ENCODE measurements at places on chromosomes 5 and 9.

- DNase-seq: no peak
These were observed 299.6 kb downstream of the FGF10 start for GRCh38 chr5:44089424-44090144.

GRCh38 chr9:89663614-89663970 is 58.8 kb downstream of the GADD45G start:
- no peak for DNase-seq

DNA sequence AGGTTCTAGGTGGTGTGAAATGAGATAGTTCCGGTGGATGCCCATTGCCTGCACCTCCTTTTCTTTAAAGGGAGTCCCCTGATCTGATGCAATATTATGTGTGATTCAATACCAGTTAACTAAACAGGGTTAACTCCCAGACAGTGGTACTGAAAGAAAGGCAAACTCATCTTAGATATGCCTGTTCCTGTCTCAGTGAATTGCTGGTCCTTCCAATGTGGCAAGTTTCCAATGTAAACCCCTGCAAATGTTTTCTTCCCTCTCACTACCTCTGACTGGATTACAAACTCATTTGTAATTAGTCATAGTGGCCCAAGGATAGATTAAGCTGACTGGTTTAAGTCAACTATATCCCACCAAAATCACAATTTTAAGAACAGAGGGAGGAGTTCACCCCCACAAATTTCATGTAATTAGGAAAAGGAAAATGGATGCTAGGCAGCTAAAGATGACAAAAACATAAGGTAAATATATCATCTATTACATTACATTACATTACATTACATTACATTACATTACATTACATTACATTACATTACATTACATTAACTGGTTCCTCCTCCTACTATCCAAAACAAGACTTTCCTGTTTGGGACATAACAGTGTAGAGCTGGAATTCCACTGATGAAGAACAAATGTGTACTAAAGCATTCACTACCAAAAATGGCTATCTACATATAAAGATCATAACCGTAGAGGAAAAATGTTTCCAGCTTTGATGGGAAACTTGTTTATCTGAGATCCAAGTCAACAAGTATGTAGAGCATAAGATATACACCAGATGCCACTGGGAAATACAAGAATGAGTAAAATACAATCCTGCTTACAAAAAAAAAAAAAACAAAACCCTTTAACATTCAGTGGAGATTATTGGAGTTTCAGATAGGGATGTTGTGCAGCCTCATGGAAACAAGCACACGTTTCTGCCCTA is 121.5 kb upstream of the SNX2 start:
- DNase-seq: no peak

DNA sequence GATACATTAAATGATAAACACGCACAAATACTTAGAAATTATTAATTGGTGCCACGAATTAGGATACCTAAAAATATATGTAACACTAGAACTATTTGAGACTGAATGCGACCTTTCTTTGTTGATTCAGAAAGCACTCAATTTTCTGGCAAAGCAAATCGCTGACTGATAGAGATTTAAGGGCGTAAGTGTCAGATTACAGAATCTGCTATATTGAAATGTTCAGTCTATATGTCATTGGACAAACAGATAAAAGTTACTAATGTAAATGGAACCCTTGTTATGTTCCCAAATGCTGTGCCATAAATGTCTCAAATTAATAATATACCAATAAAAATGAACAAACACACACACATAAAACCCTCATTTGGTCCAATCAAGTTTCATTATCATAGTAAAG is 137.9 kb downstream of the MPDZ start:
- no peak for DNase-seq

- DNase-seq: no peak
These were observed 3.3 kb downstream of the PRELID1 start for GRCh38 chr5:177306674-177307543.

- DNase-seq: no peak
These were observed 1.1 kb downstream of the PRR7 start for GRCh38 chr5:177447611-177448243.

GRCh38 chr5:74313896-74314295 is 326.6 kb downstream of the ENC1 start:
- no peak for DNase-seq

GRCh38 chr5:34526682-34527305 is 129.3 kb upstream of the RAI14 start:
- no peak for DNase-seq

GRCh38 chr5:180328296-180329137 is 24.6 kb downstream of the GFPT2 start:
- peak; percentile 8 for DNase-seq

DNA sequence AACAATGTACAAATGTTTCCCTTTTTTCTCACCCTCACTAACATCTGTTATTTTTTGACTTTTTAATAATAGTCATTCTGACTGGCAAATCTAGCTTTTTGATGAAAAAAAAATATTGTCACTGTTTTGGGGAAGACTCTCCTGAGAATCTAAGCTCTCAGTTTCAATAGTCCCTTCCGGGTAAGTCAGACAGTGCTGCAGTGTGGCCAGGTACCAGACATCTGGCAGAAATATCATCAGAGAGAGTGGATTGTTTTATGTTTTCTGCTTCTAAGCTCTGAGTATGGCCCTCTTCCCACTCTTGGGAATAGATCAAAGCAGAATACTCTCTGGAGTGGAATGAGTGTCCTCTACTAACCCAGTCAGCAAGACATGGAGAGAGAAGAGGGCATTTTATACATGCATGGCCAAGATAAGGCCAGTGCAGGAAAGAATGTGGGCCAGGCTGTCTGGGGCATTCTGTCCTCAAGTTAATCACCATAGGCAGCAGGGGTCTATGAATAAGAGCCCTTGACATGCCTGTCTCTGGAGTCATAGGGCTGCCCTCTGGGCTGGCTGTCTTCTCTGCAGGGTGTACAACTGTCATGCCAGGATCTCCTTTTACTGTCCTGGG is 38.5 kb upstream of the OR2S2 start:
- DNase-seq: no peak

DNA sequence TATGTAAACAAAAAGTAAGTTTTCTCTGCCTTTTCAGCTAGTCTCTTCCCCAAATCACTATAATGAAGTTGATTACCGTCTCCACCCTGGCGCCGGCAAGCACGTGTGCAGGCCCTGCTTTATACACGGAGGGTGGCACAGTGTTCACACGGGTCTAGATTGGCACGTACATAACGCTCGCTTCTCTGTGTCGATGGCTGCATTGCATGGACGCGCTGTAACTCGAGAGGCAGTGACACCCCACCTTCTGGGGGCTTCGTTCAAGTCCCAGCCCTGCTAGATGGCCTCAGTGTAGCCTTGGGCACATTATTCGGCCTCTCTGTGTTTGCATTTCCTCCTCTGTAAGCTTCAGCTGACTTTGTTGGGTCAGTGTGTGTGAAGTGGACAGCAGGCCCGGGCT is 223.9 kb downstream of the FANCC start:
- no peak for DNase-seq

GRCh38 chr9:78539904-78540303 is 243.0 kb downstream of the PSAT1 start:
- no peak for DNase-seq

DNA sequence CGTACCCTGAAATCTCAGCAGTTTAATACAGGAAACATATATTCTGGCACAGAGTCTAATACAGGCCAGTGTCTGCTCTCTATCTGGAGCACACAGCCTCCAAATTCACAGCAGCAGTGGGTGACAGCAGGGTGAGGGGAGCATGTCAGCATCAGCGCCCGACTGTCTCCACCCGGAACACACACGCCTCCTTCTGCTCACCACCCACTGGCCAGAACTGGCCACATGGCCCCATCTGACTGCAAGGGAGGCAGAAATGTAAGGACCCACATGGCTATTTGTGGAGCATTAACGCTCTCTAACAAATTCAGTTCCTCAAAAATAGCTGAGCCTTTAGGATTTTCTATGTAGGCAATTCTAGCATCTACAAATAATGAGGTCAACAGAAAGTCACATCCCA is 24.6 kb downstream of the UBE2QL1 start:
- DNase-seq: no peak

GRCh38 chr5:154058055-154059038 is 19.6 kb downstream of the MFAP3 start:
- no peak for DNase-seq

- no peak for DNase-seq
These were observed 2.0 kb downstream of the PROP1 start for GRCh38 chr5:177994063-177994462.

DNA sequence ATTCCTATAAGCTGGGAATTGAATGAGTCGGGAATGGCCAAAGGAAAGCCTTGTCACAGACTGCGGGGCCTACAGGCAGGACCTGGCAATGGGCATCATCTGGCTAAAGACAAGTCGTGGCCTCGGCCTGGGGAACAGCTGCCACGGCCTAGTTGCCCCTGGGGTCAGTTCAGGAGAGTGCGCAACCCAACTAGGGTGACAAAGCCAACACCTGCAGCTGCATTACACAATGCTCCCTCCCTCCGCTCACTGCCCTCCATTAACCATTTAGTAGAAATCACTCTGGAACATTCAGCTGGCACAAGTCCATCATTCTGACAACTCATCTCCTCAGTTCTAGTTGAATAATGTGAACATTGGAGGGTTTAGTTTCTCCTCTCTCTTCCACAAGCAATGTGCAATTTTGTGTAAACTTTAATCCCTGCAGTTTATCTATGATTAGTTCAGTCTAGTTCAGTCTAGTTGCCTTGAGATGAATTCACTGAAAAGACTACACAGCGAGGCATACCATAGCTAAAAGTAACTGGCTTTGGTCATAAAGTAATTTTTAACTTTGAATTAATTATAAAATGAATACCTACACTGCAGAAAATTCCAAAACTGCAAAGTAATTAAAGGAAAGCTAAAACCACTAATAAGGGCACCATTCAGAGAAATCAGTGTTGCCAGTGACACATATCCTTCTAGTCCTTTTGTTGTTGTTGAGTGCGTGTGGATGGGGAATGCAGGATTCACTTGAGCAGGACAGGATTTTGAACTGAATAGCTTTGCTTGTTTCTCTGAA is 5.1 kb downstream of the GLDC start:
- DNase-seq: no peak

DNA sequence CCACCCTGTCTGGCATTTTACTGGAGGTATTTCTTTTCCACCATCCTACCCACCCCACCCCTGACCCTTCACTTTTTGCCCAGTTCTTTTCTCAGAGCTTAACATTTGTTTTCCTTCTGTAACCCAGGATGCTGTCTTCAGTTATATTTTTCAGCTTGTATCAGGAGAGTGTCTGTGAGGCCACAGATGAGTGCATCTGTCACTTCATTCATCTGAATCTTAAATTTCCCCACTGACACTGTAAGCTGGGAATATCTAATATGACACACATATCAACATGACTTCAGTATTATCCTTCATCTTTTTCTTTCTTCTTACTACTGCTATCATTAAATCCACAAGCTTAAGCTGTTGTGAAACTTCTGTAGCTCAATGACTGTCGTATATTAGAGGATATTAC is 4.9 kb downstream of the MARCHF3 start:
- no peak for DNase-seq

- DNase-seq: no peak
These were observed 66.8 kb upstream of the SMC2 start for GRCh38 chr9:104027295-104027694.

DNA sequence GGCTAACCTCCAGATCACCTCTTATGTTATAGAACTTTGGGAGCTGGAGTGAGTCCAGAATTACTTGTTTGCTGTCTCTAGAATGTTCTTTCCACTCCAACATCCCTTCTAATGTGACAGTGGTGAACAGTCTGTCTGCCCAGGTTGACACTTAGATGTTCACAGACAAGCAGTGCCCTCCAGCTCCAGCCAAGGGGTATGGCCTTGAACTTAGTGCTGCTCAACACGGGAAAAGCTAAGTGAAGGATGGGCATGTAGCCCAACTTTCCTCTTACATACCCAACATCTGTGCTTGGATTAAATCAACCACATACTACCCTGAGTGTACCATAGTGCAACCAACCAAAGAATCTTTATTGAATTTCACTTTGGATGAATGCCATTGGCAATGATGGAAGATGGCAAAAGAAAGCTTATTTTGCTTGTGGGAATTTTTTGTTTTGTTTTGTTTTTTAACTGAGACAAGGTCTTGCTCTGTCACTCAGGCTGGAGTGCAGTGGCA is 201.2 kb downstream of the NXNL2 start:
- DNase-seq: no peak

GRCh38 chr9:135525241-135526088 is 4.2 kb downstream of the LCN1 start:
- DNase-seq: no peak
